ENCODE measurements at places on chromosomes 2 and 18.

DNA sequence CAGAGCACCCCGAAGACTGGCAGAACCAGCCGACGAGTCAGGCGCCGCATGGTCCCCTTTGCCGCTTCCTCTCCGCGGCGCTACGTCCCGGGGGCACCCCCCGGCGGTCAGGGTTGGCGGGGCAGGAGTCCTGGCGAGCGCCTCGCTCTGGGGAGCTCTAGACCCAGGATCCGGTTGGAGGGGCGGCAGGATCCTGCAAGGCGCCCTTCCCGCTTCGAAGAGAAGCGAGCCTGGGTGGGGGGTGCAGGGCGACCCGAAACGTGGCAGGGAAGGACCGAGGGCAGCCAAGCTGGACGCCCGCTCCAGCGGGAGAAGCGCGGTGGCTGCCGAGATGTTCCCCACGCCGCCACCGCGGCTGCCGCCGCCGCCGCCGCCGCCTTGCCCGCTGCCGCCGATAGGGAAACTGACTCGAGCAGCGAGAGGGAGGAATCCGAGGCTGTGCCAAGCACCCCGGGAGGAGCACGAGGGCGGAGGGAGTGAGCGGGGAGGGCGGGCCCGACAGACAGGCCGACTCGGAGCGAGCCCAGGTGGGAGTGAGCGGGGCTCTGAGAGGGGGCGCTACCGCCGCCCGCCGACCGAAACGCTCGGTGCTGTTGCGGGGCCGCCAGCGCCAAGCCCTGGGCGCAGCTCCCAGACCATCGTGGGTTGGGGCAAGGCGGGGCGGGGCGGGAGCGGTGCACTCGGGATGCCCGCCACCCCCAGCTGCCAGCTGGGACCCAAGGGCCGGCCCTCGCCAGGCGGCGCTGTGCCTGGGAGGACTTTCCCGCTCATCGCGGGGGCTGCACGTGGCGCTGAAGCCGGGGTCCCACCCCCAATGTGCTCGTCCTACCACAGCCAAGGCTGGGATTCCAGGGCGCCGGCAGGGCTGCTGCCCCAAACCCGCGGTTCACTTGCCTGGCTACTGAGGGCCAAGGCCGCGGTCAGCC is at the start of gene GALNT14:
GALNT14 (minus strand) TSS at position 404 of the 926 bp plus-strand sequence; CDS start at position 50, 354 bp downstream.
- DNase-seq: peak; percentile 11

- DNase-seq: no peak
Observed at GRCh38 chr2:214203214-214203613, 207.6 kb upstream of the VWC2L start.

DNA sequence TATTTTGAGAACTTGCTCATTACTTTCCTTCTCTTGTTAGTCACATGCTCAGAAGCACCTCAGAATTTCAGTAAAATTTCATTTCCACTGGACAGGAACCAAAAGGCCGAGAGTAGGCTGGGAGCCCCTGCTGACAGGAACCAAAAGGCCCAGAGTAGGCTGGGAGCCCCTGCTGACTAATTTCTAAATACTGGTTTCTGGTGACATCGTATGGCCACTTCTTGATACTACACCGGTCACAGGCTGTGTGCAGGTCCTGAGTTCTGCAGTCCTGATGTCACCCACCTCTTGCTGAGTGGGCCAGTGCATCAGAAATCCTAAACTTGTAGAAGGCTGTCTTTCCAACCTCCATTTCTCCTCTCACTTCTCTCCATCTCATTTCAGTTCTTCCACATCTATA is 17.7 kb upstream of the EN1 start:
- DNase-seq: peak; percentile 10

- no peak for DNase-seq
Observed at GRCh38 chr2:18178736-18179349, 300.4 kb downstream of the KCNS3 start.

DNA sequence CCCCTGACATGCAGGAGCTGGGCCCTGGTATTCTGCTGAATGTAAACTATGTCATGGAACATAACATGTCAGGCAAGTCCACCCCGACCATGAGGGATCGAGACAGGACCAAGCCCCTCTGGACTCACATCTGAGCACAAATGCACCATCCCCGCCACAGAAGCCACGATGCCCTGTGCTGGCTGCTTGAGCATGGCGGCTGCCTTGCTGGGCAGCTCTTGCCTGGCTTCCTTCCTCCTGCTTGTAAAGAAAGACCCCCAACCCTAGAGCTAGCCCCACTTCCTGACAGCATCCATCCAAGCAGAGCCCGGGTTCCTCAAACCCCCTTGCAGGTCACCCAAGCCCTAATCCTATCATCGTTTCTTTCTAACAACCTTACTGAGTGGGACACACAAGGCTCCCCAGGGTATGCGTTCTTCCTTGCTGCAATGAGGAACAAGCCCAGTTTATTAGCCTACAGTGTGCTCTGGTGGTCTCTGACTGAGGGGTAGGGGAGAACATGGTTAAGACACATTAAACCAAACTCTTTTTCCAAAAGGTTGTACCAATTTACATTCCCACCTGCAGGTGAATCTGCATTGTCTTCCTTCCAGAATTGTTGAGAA is 26.6 kb downstream of the PTPN18 start:
- DNase-seq: no peak

GRCh38 chr2:96103761-96104486 is 12.4 kb downstream of the ADRA2B start:
- no peak for DNase-seq

DNA sequence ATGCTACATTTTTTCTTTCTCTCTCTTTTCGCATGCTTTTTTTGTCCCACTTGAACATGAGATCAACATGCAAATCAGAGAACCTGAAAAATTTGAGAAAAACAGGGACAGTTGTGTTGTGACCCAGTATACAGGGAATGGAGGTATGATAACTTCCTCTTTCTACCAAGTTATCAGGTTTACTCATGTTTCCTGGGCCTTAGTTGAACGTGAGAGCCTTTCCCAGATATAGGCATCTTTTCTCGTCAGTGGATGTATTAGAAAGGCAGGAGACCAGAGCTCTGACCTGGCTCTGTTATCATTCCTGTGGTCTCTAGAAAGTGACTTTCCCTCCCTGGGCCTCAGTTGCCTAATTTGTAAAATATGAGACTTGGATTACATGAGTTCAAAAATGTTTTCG is 30.1 kb upstream of the FAM117B start:
- DNase-seq: no peak

GRCh38 chr18:59222341-59222740 is 2.4 kb downstream of the GRP start:
- DNase-seq: no peak

- DNase-seq: no peak
Observed at GRCh38 chr2:236215196-236215595, 47.0 kb upstream of the GBX2 start.

DNA sequence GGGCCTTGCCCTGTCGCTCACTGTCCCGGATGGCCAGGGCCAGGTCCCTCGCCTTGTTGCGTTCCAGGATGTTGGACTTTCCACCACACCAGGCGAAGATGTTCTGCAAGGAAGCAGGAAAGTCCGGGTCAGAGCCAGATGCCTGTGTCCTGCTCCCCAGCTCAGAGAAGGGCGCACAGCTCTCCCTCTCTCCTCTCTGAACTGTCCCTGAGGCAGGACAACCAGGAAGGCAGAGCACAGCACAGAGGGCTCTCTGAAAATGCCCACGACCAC is 11.0 kb downstream of the CAPG start:
- DNase-seq: no peak

DNA sequence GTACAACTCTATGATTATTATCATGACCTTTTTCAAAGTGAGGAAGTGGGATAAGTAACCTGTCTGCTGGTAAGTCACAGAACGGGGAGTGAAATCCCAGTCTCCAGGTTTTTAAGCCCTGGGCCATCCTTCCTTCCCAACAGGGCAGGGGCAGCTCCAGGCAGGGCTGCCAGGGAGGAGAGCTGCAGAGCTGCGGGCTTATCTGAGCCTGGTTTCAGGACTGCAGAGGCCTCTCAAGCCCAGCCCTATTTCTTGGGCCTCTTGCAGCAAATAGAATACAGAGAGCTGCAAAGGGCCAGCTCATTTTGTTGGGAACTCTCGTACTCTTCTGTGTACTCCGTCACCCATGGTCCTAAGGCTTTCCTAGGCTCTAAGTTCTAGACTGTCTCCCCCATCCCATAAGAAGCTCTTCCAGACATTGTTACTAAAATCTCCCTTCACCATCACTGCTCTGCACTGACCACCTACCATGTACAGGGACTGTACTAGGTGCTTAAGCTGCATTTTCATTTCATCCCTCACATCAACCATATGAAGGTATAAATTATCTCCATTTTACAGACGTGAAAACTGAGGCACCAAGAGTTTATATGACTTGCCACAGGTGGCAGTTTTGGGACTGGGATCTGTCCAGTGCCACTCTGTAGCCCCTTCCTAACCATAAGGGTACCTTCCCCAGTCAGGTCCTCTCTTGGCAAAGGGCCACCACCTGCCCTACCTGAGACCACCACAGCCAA is 3.1 kb downstream of the RAB11FIP5 start:
- DNase-seq: no peak

GRCh38 chr2:171100370-171100769 is 60.3 kb downstream of the TLK1 start:
- DNase-seq: no peak

DNA sequence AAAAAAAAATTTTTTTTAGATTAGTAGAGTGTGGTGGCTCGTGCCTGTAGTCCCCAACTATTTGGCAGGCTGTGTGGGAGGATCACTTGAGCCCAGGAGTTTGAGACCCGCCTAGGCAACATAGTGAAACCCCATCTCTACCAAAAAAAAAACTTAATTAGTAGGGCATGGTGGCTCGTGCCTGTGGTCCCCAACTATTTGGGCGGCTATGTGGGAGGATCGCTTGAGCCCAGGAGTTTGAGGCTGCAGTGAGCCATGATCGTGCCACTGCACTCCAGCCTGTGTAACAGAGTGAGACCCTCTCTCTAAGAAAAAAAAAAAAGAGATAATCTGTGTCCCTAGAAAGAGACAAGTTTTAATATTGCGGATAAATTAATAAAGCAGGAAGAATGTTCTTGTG is 8.8 kb downstream of the GPR55 start:
- DNase-seq: no peak

DNA sequence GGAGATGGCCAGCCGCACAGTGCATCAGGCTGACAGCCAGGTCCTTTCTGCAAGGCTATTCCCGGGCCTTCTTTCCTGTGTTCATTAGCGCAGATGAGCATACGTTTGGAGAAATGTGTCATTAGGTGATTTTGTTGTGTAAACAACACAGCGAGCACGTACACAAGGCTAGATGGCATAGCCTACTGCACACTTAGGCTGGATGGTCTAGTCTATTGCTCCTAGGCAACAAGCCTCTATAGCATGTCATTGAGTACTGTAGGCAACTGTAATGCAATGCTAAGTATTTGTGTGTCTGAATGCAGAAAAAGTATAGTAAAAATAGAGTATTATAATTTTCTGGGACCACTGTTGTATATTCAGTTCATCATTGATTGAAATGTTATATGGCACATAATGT is 50.9 kb upstream of the PHLPP1 start:
- DNase-seq: no peak

DNA sequence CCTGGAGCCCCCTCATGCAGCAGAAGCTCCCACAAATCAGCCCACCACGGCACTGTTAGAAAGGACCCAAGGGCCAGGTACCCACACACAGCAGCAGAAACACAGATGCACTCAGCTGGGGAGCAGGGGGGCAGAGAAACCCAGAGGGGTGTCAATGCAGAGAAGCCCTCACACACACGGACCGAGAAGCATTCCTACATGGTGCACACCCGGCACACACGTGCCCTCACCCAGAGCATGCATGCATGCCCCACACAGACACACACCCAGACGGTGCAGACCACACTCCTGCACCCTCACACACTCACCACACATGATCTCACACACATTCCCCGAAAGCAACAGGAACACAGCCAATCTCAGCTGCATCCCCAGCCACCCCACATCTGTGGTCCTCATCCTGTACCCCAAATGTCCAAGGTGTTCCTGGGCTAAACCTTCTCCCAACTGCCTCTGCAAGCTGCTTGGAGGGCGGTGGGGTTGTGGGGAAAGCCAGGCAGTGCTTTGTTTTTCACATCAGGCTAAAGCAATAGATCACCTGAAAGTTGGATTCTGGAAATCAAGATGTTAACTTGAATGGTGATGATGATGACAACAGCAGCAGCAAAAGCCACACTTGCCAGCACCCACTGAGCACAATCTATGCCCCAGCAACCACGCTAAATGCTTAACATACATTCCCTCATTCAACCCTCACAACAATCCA is 102.3 kb downstream of the ZFP36L2 start:
- DNase-seq: no peak

DNA sequence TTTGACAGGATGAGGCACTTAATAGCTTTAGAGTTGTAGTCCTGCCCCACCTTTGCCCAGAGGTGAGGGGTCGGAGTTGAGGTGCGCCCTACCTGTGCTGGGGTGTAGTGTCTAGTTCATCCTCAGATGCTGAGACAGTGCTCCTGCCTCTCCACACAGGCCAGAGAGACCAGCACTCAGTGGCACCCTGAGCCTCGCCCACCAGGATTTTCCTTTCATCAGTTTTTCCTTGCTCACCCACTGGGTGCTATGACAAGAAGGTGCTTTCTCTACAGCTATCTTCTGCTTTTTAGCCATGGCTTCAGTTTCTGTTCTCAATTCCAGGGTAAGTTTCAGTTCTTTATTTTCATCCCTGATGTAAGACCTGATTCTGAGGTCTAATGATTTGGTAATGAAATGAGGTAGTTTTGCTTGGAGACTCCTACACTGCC is 16.8 kb upstream of the TMEM131 start:
- no peak for DNase-seq

- DNase-seq: no peak
Observed at GRCh38 chr2:25341011-25341727, 556 bp downstream of the DNMT3A start.

DNA sequence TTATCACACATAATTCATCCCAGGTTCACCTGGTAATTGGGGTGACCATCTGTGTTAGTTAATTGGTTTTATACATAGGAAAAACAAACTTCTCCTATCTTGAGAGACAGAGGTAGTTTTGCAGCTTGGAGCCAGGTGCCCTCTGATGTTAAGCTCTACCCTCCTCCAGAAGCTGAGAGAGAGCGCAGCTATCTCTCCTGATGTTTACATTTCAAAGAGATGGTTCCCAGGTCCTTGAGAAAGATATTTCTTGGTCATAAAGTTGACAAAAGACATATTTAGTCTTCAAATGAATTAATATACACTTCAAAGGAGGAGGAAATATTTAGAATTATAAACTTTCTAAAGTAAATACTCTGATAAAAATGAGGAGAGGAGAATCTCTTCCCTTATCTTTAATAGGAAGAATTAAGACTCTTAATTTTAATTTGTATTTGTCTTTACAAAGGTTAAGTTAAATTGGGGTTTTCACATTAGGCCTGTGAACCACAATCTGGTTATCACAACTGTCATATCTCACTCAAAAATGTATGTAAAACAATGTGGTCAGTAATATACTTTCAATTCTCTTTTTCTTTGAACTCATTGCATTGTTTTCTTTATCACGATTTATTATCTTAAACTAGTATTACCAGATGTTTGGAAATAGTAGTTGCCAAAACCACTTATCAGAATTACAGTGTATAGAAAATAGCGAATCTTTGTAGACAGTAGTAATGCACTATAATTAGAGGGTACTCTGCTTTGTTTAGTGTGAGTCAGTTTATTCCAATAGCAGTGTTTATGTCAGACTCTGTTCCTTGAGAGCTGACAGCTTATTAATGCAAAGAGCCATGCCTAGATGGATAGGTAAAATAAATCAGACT is 26.8 kb downstream of the SERPINB4 start:
- DNase-seq: no peak

- no peak for DNase-seq
Observed at GRCh38 chr18:71986351-71987050, 557.6 kb downstream of the CBLN2 start.

- no peak for DNase-seq
Observed at GRCh38 chr2:216875862-216876261, 16.0 kb upstream of the TNP1 start.

Data from retinal pigment epithelial cell (primary cell).